ENCODE measurements at places on chromosomes 6 and 20. TPM values are rescaled to one million over a fixed set of nuclear protein-coding genes. Genes with fewer than 3 reads are reported as not detected.
A peak's percentile ranks its signal among the peaks of the same experiment; 100 is the strongest.

- DNase-seq: no peak
Measured at GRCh38 chr20:5511930-5512329, 195.2 kb upstream of the PROKR2 start.

DNA sequence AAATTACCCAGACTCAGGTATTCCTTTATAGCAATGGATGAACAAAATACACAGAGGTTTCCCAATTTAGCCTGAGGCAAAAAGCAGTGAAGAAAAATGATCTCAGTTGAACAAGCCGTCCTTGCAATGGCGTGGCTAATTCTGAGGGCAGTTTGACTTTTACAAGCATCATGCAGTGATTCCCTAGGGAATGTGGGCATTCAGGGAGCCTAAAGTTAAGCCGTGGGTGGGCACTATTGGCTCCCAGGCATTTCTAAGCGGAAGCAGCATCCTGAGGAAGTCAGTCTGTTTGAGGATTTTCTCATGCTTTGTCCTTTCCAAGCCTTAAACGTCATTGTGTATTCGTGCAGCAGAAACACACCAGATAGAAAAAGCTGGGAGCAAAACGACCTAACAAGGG lies 133.9 kb downstream of the MYLK4 start:
- no peak for DNase-seq

DNA sequence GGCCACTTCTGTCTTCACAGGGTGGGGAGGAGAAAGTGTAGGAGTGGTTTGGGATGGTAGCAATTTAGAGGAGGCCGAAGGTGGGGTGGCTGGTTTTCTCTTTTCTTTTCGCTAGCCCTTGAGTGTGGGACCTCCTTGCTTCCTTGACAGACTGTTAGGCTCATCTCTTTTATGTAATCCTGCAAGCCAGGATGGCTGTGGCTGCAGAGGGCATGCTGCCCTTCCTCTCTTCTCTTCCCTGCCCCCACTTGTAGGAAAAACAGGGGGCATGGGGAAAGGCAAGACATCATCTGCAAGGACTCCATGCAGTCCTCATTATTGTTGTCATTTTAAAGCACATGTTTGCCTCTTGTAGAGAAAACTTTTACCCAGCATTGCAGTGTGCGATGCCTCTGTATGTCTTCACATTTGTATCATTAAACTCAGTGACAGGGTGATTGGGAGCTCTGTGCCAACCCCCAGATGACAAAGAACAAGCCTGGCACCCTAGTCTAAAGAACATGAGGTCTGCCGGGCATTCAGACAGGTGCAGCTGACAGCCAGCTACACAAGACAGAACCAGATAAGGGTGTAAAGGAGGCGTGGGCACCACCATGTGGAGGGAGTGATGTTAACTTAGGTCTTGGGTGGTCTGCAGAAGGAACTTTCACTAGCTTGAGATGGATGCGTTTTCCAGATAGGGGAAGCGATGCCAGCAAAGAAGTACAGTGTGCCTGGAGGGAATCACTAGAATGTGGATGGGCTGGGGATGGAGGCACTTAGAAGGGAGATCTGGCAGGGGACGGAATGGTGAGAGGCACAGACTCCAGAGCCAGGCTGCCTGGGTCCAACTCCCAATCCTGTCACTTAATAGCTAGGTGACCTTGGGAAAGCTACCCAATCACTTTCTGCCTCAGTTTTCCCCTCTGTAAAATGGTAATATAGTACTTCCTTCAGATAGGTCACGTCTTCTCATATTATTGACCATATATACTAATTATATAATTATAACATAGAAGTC lies 207.6 kb downstream of the TBC1D7 start:
- no peak for DNase-seq

DNA sequence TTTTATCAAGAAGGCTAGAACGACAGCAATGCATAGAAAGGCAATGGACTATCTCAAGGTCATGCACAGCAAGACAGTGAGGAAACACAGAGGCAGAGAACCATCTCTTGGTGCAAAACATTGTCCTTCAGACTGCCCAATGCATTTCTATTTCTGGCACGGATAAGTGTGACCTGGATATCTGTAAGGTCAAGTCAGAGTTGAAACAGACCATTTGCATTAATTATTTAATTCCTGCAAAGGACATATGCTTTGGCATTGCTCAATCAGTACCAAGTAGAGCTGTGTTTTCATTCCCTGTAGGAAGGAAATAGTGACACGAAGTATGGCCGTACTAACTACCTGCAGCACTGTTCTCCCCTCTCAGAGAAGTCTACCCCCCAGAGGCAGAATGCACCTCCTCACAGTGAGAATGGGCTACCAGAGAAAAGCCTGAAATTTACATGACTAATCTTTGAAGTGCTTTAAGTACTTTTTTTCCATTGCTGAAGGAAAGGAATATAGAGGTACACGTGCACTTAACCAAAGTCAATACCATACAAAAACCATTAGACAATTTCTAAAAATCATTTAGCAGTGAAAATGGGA lies 32.1 kb upstream of the GSTA4 start:
- DNase-seq: no peak

GRCh38 chr6:156899071-156899470 lies 121.9 kb downstream of the ARID1B start:
- no peak for DNase-seq

- no peak for DNase-seq
Measured at GRCh38 chr6:45448417-45449389, 71.0 kb upstream of the SUPT3H start.

GRCh38 chr6:69785697-69786096 lies 11.1 kb downstream of the LMBRD1 start:
- DNase-seq: no peak

DNA sequence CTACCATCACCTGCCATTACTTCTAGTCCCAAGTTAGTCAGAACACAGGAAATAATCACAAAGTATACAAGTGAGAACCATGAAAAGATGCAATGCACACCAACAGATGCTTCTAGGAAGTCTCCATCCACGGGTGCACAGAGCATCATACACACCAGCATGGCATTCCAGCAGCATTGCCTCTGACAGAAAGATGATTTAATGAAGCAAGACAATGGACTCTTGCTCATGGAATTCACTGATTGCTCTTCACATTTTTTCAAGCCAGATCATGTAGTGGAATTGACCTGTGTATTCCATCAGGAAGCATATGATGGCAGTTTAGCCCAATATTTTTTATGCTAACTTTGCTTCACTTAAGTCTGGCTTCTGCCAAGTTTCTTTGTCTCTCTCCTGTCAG lies 406.3 kb upstream of the RGS17 start:
- DNase-seq: no peak

DNA sequence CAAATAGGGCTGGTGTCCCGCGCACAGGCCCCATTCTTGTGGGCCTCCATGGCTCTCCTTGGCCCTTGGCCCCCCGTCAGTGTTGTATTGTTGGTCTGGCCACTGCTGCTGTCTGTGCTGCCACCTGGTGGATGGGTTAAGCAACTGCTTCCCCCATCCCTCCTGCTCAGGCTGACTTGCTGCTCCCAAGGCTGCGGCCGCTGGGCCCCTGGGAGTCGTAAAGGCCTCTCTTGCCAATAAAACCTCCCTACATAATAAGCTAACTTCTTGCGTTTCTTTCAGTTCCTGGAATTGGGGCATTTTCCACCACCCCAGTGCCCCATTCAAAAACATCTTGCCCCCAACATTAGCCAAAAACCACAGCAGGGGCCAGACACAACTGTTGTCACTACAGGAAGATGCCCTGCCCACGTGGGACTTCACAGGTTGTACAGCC lies 27.1 kb downstream of the CD83 start:
- peak; percentile 76 for DNase-seq

- no peak for DNase-seq
Measured at GRCh38 chr6:160070427-160070826, 51.2 kb upstream of the SLC22A1 start.

GRCh38 chr20:707451-708110 lies 32.0 kb upstream of the SCRT2 start:
- DNase-seq: no peak

GRCh38 chr6:81484251-81484650 lies 268.2 kb downstream of the TENT5A start:
- DNase-seq: no peak

DNA sequence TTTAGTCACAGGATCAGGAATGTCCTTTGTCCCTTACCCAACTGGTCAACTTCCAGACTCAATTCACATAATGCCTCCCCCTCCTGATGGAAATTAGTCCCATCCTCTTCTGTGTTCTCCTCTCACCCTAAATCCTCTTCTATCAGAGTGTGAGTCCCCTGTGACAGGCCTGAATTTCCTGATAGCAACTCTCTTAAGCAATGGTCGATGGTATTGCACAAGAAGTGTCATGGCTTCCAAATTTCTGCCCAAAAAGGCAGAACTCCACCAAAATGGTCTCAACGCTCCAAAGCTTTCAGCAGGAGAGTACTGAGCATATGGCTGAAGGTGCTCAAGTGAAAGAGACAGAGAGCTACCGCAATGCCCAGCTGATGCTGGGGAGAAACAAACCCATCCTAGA lies 2.4 kb downstream of the PREP start:
- DNase-seq: no peak

DNA sequence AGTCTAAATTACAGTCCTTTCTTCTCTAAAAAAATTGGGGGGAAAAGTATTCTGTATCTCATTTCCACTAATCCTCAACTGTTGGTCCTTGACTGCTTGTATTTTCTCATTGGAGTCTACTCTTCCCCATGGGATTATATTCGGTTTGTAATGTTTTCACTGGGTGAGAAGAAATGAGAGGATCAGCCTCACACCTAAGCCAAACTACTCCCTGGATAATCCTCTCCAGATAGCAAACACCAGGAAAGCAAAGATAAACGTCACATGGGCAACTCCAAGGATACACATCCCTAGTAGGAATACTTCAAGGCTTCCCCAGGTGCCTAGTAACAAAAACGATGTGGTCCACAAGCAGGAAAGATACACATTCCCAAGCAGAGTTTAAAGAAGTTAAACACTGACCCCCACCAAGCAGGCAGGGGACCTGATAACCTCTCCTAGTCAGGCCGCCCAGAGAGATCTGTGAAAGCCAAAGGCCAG lies 53.9 kb upstream of the SOX4 start:
- DNase-seq: no peak

- no peak for DNase-seq
Measured at GRCh38 chr6:1814279-1814678, 204.6 kb downstream of the FOXC1 start.

- no peak for DNase-seq
Measured at GRCh38 chr6:163579880-163580295, 165.4 kb downstream of the QKI start.

GRCh38 chr20:63380346-63380870 lies 19.3 kb upstream of the CHRNA4 start:
- no peak for DNase-seq

DNA sequence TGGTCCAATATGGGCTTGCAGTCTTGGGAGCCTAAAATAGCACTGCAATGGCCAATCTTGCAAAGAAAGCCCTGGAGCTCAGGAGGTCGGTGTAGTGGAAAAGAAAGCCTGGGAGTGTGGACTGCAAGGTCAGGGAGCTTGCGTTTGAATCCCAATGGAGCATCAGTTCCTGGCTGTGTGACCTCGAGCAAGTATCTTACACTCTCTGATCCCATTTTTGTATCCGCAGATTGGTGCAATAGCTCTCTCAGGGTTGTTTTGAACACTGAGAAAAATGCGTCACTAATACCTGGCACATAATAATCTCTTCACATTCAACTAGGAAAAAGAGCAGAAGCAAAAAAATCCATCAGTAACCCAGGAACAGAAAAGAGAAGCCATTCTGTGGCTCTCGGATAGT lies 7.3 kb downstream of the PMEPA1 start:
- DNase-seq: no peak

GRCh38 chr20:16017656-16018055 lies 555.6 kb downstream of the KIF16B start:
- no peak for DNase-seq

DNA sequence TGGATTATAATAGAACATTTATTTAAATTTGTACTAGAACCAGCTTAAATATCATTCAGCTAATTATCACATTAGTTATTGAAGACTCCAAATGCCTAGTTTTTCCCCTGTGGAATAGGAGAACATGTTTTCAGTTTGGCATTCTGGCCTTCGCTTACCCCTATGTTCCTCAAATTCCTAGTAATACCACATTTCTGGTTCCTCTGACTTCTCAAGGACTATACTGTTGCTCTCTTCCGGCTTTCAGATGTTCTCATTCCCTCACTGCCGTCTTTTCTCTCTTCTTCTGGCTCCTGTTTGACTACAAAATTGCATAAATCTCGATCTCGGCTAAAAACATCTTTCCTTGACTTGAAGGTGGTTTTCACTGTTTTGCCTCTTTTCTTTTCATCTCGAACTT lies 71.8 kb upstream of the KHDRBS2 start:
- DNase-seq: no peak

DNA sequence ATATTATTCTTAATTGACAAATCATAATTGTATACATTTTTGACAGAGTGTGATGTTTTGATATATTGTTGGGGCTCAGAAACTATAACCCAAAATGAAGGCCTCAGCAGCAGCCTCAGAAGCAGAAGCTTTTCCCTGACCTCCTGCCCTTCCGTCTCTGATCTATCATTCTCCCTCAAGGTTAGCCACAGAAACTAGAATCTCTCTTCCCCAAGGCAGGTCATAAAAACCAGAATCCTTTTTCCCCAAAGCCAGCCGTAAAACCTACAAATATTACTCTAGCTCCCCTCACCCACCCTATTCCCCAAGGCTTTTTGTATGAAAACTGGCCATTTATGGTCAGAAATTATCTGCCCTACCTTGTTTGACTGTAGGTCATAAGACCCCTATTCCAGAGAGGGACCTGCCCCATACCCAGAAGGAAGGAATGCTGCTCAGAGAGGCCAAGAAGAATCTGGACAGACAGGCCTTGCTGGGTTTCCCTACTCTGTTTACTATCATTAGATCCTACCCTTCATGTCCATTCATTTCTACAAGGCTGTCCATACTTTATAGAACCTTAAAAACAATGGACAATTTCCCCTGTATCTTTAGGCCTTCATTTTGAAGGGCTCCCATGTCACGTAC lies 14.5 kb downstream of the OR2B2 start:
- DNase-seq: no peak

GRCh38 chr6:1372690-1373089 lies 16.7 kb upstream of the FOXF2 start:
- DNase-seq: no peak

DNA sequence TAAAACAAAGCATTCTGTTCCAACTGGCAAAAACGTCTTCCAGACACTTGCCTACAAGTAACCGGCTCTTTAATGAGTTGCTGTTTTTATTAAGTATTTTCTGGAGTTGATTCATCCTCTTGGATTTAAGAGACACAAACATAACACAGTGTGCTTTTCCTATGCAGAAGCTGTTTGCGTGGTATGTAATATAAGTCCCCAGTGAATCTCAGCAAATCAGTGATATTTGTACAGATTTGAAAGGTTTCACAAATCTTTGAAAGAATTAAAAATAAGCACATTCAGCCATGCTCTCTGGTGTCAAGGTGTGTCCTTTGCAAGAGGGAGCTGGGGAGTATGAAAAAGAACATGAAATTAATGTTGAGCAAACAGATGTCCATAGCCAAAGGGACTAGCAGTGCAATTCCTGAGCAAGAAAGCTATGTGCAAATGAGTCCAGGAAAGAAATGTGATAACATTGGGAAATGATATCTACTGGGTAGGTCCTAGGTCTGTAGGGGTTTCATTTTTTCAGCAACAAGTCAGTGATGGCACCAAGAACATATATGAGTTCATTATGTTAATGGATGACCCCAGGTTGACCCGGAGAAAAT lies 170.1 kb upstream of the PHACTR1 start:
- DNase-seq: no peak

GRCh38 chr20:39574061-39574460 lies 611.9 kb downstream of the DHX35 start:
- DNase-seq: no peak

- DNase-seq: no peak
Measured at GRCh38 chr6:16623731-16624130, 137.5 kb downstream of the ATXN1 start.

The HLA-DRB1 gene
- 6.7 TPM for total RNA-seq

The SIRPD gene
- not detected for total RNA-seq

The TDP2 gene
- 51.6 TPM for total RNA-seq

The PI3 gene
- total RNA-seq: not detected

The TMEM14B gene
- total RNA-seq: 83.8 TPM

The DNAAF9 gene
- total RNA-seq: 5.0 TPM
